ENCODE measurements at places on chromosomes 5 and 9. TPM values are rescaled to one million over a fixed set of nuclear protein-coding genes. Genes with fewer than 3 reads are reported as not detected.

DNA sequence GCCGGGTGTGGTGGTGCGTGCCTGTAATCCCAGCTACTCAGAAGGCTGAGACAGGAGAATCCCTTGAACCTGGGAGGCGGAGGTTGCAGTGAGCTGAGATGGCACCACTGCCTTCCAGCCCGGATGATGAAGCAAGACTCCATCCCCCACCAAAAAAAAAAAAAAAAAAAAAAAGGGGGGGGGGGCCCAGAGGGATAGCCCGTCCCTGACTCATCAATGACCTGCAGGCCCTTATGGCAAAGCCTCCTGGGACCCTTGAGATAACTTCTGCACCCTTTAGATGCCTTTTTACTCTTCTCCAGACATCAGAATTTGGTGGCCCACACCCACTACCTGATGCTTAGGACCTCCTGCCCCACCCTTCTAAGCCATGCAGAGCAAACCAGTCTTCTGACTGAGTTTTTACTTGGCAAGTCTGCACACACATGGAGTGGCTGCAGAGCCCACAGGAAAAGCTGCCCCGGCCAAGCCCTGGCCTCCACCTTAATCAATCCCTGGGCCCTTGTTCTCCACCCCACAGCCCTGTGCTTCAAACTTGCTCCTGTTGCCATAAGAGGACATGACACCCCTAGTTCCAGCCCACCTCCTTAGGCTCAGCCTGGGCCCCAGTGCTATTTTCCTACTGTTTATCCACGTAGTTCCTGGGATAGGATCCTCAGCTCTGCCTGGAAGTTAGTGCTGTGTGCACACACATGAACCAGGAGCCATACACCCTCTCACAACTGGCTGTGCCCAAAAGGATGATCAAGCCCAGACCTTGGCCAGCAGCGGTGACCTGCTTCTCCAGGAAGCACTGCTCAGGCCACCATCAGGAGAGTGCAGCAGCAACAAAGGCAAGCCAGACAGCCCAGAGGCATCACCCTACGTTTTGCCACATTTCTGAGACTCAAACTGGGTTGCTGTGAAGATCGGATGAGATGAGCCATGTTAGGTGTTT is 5.1 kb downstream of the MGAT1 start:
- no peak for DNase-seq

- no peak for DNase-seq
Measured at GRCh38 chr5:52668544-52669185, 119.1 kb upstream of the ITGA1 start.

DNA sequence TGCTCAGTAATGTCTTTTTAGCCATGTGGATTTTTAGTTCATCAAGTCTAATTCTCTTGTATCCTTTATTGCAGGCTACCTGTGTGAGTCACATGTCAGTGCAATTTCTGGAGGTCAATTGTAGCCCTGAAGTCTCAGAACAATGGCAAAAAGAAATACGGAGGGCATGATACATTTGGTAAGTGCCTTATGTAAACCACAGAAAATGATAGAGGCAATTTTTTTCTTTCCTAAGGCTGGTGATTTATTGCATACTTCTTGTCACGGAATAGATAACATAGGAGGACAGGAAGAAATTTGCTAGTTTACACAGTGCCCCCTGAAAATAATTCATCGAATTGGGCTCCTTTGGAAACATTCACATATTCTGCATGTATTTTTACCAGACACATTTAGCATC is 235.9 kb downstream of the DMRTA1 start:
- no peak for DNase-seq

DNA sequence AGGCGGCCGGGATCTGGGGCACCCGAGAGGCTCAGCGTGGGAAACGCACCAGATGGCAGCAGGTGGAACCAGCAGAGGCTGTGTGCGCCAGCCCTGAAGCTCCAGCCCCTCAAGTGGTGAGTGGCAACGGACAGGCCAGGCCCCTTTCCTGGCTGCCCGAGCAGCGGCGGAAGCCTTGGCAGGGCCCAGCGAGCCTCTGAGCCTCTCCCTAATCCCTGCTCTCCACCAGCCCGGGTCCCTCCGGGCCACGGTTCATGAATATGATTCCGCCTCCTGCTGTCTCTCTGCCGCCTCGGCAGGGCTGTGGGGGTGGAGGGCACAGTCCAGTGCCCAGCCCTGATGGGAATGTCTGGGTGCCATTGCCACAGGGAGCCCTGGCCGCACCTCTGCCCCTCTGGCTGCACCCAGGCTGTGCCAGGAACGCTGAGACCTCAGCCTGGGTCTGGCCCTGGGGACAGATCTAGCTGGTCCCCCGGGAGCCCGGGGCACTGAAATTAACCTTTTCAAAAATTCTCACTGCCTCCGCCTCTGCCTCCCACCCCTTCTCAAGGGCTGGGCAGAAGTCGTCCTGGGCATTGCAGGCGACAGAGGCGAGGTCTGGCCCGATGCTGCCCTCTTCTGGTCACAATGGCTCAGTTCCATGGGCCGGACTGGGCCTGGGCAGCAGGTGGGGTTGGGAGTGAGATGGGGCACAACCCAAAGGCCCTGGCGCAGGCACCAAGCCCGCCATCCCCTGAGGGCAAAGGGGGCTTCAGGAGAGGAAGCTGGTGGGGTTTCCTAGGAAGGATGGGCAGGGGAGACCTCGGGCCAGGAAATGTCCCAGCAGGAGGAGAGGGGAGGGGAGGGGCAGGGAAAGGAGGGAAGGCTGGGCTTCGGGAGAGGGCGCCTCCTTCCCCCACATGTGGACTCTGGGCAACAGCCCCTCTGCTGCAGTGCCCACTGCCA is 20.3 kb downstream of the CCDC187 start:
- DNase-seq = peak; percentile 58

Gene TIMD4
- 5.5 TPM for total RNA-seq
